ENCODE measurements at places on chromosomes 2 and 18.

- peak; percentile 19 for DNase-seq
Observed at GRCh38 chr2:33488178-33488690, 11.8 kb downstream of the RASGRP3 start.

- peak; percentile 43 for DNase-seq
Observed at GRCh38 chr18:36692921-36693332, 135.9 kb downstream of the TPGS2 start.

GRCh38 chr2:24365051-24365450 is 4.7 kb upstream of the ITSN2 start:
- peak; percentile 32 for DNase-seq

DNA sequence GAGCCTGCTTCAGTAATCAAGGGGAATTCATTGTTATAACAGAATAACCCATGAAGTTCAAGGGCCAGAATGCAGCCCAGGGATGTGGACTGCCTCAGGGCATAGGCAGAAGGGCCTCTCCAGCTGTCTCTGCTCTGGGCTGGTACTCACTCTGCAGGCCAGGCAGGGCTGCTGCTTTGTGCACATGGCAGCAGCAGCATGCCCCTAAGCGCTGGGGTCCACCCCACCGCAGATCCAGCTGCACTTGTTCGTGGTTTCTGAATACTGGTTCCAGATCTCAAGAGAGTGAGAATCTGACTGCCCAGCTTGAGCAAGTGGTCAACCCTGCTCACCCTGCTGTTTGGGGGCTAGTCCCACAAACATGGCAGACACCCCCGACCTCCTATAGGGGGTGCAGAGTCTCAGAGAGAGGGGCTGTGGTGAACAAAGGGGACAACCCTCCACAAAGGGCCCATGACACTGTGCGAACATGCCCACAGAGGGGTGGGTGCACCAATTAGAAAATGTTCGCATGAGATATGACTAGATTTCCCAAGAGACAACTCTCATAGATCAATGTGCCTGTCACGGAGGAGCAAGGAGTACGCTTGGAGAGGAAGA is 87.3 kb downstream of the ACTR3 start:
- DNase-seq, result no peak

DNA sequence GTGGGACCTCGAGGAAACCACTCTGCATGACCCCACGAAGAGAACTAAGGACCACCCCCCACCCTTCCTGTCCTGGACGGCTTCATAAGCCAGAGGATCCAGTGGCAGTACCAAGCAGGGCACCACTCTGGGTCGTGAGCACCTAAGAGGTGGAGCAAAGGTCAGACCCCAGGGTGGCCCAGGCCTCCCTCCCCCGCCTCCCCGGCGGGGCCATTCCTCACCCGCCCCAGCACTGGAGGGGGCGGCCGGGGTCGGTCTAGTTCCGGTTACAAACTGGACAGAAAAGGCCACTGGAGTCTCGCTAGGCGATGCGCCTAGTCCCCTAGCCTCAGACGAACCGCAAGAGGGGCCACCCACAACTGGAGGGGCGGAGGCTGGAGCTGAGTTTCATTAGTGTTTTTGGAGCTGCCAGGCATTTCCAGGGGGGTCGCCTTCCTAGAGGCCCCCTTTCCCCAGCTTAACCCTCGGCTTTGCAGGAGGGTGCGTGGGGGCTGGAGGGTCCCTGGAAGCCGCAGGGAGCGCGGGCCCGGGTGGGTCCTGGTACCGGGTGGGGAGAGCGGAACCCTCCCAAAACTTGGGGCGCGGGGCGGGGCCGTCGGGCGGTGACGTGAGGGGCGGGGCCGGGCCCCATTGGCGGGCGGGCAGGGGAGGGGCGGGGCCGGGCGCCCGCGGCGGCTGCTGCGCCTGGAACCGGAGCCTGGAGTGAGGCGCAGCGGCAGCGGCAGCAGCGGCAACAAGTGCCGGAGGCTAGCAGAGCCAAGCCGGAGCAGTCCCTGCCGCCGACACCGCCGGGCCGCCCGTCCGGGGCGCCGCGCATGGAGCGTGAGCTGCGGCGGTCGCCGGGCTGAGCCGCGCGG is at the start of gene B3GNT2:
Gene B3GNT2, plus strand, starts transcription at position 695 of the 857 bp plus-strand sequence. CDS start 26,106 bp downstream, outside the sequence.
- peak; percentile 98 for DNase-seq

DNA sequence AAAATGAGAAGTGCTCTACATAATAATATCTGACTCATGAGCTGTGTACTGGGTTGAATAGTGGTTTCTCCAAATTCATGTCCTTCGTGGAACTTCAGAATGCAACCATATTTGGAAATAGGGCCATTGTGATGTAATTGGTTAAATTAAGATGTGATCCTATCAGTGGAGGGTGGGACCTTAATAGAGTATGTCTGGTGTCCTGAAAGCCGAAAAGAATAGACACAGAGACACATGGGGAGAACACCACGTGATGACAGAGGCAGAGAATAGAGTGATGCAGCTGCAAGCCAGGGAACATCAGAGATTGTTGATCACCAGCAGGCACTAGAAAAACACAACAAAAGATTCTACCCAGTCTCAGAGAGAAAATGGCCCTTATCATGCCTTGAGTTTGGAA is 310.1 kb downstream of the EXOC6B start:
- peak; percentile 18 for DNase-seq

- DNase-seq, result peak; percentile 72
Observed at GRCh38 chr2:41853427-41854191, 194.2 kb upstream of the PKDCC start.

- no peak for DNase-seq
Observed at GRCh38 chr2:213167271-213167930, 16.0 kb upstream of the IKZF2 start.
